Activated CD4-positive, alpha-beta T cell treated with anti-CD3 and anti-CD28 coated beads, Interleukin-2, amount 10 ng/mL, durations not matched to agents 24 days and 14 days (primary cell): ENCODE measurements at places on chromosomes 3 and 15. TPM values are rescaled to one million over a fixed set of nuclear protein-coding genes. Genes with fewer than 3 reads are reported as not detected.
A peak's percentile ranks its signal among the peaks of the same experiment; 100 is the strongest.

DNA sequence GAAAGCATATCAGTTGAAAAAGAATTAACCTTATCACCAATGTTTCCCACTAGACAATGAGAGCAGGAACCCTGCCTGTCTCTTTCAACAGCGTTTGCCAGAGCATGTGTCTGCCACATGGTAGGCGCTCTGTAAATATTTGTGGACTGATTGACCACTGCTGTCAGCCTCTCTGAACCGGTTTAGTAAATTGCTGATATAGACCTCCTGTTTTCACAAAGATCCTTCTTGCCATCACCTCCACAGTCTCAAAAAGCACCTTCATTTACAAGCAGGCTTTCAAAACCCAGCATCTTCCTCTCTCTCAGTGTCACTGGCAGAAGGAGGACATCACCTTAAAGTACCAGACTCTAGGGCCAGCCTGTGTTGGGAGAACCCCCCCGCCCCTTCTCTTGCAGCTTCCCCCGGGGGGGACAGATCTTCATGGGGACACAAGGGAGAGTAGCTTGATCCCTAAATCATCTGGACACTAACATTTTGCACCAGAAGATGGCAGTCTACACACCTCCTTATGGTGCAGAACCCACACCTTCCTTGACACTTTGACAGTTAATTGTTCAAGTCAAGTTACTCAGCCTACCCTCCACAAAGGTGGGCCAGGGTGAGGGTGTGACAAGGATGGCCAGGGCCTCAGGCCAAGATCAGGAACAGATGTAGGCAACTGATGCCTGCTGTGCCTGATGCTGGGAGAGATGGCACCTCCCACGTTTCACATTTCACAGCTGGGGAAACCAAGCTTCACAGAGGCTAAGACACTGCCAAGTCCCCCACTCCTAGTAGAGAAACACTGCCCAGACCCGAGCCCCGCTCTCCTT lies 37.8 kb upstream of the USP3 start:
- peak; percentile 91 for DNase-seq

Gene PYGO1
- total RNA-seq: not detected in 2 replicates

- peak; percentile 59 for DNase-seq
Observed at GRCh38 chr3:105365391-105366325, 1.1 kb upstream of the ALCAM start.

DNA sequence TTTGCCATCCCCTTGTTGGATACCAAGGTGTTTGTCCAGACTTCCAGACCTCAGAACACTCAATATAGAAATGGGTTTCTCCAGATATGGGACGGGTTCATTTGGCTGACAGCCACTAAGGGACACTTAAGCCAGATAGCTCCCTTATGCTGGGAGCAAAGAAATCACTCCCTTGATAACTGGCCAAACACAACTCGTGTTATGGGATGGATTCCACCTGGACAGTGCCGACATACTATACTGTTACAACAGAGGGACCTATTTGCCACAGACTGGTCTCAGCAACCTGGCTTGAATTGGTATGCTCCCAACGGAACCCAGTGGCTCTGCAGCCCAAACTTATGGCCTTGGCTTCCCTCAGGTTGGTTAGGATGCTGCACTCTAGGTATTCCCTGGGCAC lies 114.0 kb upstream of the PLCL2 start:
- DNase-seq: no peak

DNA sequence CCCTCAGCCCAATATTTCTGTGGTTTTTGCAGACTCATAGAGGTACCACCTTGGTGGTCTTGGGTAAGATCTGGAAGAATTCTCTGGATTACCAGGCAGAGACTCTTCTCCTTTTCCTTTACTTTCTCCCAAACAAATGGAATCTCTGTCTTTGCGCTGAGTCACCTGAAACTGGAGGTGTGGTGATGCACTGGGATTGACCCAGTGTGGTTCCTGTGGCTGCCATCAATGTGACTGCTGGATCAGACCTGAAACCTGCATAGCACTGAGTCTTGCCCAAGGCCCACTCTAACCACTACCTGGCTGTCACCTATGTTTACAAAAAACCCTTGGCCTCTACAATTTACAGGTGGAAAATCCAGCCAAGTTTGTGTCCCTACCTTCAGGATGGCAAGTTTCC lies 295.3 kb downstream of the RBMS3 start:
- no peak for DNase-seq

Gene GOLGA8O
- 1.5 and 2.2 TPM in 2 replicates for total RNA-seq

GRCh38 chr15:76196269-76197231 lies 114.7 kb downstream of the ETFA start:
- DNase-seq: no peak

Gene DLL4
- 0.33 TPM in 1 of 2 replicates, not detected in the other for total RNA-seq

- no peak for DNase-seq
Observed at GRCh38 chr15:35851491-35851890, 305.5 kb upstream of the DPH6 start.

DNA sequence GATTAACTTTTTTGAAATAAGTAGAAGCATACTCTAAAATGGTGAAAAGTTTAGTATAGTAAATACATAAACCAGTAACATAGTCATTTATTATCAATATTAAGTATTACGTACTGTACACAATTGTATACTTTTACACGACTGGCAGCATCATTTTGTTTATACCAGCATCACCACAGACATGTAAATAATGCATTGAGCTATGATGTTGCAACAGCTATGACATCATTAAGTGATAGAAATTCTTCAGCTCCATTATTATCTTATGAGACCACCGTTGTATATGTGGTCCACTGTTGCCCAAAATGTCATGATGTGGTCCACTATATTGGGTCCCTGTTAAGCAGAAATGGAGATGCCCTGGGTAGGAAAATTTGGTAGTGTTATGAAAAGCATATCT lies 51.3 kb downstream of the DRD3 start:
- no peak for DNase-seq

DNA sequence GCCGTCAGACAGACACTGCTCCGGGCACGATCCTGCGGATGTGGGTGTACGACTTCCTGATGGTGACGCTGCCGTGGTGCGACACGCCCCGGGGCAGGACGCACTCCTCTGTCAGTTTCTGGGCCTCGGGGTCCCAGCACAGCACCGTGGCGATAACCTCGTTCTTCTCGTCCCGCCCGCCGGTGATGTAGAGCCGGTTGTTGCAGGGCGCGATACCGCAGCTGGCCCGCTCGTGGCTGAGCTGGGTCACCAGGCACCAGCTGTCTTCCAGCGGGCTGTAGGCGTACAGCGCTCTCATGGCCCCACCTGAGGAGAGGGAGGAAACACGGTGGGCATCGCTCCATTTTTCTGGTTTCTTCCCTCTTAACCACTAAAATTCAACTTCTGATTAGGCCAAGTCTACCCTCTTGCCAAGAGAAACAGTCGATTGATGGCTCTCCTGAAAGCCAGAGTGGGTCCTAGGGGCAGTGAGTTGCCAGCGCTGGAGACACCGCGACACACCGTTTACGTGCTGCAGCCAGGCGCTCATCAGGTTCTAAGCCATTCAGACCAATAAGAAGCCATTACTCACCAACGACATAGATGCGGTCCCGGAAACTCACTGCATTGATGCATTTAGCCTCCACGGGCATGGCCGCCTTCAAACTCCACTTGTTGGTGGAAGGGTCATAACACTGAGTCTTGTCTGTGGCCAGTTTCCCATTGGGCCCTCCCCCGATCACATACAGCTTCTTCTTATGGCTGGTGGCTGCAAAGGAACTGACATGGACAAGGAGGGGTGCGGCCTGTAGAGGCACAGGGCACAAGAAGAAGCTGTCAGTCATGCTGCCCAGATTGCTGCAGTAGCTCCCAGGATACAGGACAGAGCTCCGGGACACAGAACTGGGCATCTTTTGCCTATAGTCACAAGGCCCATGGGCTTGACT lies 63.3 kb downstream of the KLHL6 start:
- no peak for DNase-seq

DNA sequence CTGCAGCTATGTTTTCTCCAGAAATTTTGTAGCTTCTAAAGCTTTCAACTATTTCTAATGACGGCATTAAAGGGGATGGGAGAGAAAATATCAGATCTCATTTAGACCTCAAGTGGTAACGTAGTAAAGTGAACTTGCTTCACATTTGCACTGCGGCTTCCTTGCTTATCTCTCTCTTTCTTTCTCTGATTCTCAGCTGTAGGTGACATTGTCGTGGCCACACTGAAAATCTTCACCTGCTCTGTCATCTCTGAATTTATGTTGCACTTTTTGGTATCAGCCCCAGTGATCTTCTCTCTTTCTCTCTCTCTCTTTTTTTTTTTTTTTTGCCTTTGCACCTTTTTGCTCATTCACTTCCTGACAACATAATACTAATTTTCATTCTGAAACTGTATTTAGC lies 254.1 kb upstream of the SATB1 start:
- peak; percentile 87 for DNase-seq

DNA sequence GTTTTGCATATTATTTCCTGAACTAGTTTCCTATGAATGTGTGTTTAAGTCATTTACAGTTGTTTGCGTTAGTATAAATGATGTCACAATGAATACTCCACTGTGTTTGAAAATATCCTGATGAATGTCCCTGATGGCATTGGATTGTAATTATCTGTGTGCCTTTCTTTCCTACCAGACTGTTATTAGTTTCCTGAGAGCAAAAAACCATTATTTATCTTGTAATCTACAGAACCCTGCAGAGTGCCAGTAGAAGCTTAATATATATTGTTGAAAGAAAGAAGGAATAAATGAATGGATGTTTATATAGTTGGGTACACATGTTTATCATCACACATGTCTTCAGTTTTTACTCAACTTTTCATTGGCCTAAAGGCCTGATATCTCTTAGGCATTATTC lies 312.6 kb downstream of the AGBL1 start:
- DNase-seq: no peak

- DNase-seq: no peak
Observed at GRCh38 chr3:113231827-113232253, 20.5 kb downstream of the BOC start.

DNA sequence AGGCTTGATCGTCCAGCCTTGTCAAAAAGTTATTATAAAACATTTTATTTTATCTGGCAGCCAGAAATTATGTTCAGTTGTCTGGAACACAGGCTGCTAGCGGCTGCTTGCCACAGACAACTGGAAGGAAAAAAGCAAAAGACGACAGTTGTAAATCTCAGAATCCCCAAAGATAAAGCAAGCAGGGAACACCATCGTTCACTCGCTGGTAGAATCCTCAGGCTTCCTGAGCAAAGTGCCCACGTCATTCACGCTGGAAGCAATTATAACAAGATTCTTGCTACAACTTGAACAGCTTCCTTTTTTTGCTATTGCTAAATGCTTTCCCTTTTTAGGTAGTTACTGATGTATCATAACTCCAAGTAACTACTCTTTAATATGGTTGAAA lies 33.6 kb downstream of the ADAMTS17 start:
- DNase-seq: no peak

Gene ZNF621
- 18.6 and 19.2 TPM in 2 replicates for total RNA-seq

DNA sequence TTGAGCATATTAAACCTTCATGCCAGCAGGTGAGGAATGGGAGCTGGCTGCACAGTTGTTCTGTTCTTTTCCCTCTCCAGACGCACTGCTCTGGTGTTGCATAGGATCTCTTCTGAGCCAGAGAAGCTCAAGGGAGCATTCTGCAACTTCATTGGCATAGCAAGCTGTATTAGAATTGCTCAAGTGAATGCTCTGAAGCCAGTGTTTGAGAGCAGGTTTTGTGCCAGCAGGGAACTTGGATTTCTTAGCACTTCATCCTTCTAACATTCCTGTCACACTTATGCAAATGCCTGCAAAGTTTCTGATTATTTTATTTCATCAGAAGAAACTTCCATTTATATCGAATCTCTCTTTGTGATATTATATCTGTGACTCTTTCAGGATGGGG lies 366.6 kb downstream of the AGBL1 start:
- no peak for DNase-seq

DNA sequence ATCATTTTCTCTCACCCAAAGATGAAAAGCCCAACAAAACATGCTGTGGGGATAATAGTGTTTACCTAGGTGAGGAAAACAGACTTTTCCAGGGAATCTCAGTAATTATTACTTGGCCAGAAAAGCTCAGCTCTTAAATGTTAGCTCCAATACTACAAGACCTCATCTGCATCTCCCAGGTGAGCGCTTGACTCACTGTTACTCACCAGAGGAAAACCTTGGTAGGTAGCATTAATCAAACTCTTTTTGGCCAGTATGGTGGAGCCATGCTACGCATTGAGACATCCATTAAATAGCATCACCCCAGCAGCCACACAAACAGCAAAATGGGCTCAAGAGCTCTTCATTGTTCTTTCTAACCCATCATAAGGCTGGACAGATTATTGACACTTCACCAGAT lies 99.0 kb downstream of the TIGIT start:
- DNase-seq: no peak

Gene KIF9
- 3.0 and 3.6 TPM in 2 replicates for total RNA-seq

Gene JAGN1
- total RNA-seq: 39.5 and 41.0 TPM in 2 replicates

DNA sequence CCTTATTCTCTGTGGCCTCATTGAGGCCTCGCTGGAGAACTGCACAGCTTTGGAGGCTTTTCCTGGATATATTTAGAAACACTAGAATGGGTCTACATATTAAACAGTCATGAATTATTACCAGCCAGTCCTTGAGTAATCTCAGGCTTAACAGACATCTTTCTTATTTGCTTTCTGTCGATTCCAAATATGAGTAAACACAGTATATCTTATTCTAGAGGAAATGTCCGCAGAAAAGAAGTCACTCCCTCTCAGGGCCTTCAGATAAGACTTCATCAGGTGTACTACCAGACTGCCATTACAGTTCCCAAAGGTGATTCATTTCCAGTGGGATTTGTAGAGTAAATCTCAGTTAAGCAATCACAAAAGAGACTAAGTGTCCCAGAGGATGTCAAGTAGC lies 310.7 kb downstream of the RBMS3 start:
- no peak for DNase-seq

Gene DUOXA2
- total RNA-seq: not detected in 2 replicates

Gene FGD5
- total RNA-seq: 0.14 TPM in 1 of 2 replicates, not detected in the other

DNA sequence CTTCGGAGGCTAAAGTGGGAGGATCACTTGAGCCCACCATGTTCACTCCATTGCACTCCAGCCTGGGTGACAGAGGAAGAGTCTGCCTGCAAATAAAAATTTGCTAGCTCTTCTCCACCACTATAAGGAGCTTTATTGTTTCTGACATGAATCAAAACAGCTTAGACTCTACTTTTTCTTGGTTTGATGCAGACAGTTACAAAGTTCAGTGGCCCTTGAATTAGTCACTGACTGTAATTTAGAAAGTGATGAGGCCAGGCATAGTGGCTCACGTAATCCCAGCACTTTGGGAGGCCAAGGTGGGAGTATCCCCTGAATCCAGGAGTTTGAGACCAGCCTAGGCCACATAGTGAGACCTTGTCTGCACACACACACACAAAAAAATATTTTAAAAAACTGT lies 172.4 kb upstream of the CGNL1 start:
- DNase-seq: no peak

GRCh38 chr3:179743913-179744312 lies 91.1 kb downstream of the USP13 start:
- no peak for DNase-seq
